ENCODE measurements at places on chromosomes 13 and 19. TPM values are rescaled to one million over a fixed set of nuclear protein-coding genes. Genes with fewer than 3 reads are reported as not detected.

The DCAF15 gene
- 11.3 TPM for polyA plus RNA-seq

The SULT2A1 gene
- 0.07 TPM for polyA plus RNA-seq

The CPB2 gene
- not detected for polyA plus RNA-seq

The MEIOSIN gene
- polyA plus RNA-seq = not detected

The RAB3A gene
- polyA plus RNA-seq = 4.8 TPM

The ZNF235 gene
- polyA plus RNA-seq = 1.2 TPM

The PINLYP gene
- polyA plus RNA-seq = 10.8 TPM

The PABPC3 gene
- not detected for polyA plus RNA-seq

The OR4F17 gene
- polyA plus RNA-seq = not detected

The TDRD3 gene
- polyA plus RNA-seq = 14.4 TPM

The LILRA5 gene
- polyA plus RNA-seq = 5.1 TPM

The ZNF285 gene
- 0.23 TPM for polyA plus RNA-seq

The LYPD5 gene
- 10.6 TPM for polyA plus RNA-seq

The GRIN2D gene
- polyA plus RNA-seq = not detected

The ONECUT3 gene
- not detected for polyA plus RNA-seq

The NRTN gene
- 1.7 TPM for polyA plus RNA-seq

The ATP4A gene
- 0.10 TPM for polyA plus RNA-seq

The ZNF430 gene
- polyA plus RNA-seq = 4.2 TPM

The FGF21 gene
- not detected for polyA plus RNA-seq

The PTH2 gene
- not detected for polyA plus RNA-seq

The ZNF85 gene
- 4.2 TPM for polyA plus RNA-seq

The BIVM gene
- 8.3 TPM for polyA plus RNA-seq

The TTC9B gene
- polyA plus RNA-seq = not detected

The MICU2 gene
- 104 TPM for polyA plus RNA-seq

The SIGLEC5 gene
- not detected for polyA plus RNA-seq

The RNF17 gene
- not detected for polyA plus RNA-seq

The NBEA gene
- 0.46 TPM for polyA plus RNA-seq

The PRR20A gene
- polyA plus RNA-seq = not detected

The EID2 gene
- polyA plus RNA-seq = 8.4 TPM

The CLC gene
- 7.2 TPM for polyA plus RNA-seq

The GRK1 gene
- polyA plus RNA-seq = 0.10 TPM

The CACTIN gene
- 20.5 TPM for polyA plus RNA-seq

The WASF3 gene
- polyA plus RNA-seq = 0.92 TPM

The CABP5 gene
- polyA plus RNA-seq = not detected

The MAST3 gene
- polyA plus RNA-seq = 5.3 TPM

The EXOC3L2 gene
- polyA plus RNA-seq = 0.69 TPM

The OR10H1 gene
- not detected for polyA plus RNA-seq

The FAM124A gene
- 2.4 TPM for polyA plus RNA-seq

The PNMA8A gene
- 2.3 TPM for polyA plus RNA-seq

The ZNF723 gene
- polyA plus RNA-seq = not detected

The STRN4 gene
- polyA plus RNA-seq = 45.0 TPM

The IRF2BP1 gene
- 7.8 TPM for polyA plus RNA-seq

The TEX101 gene
- polyA plus RNA-seq = not detected

The RYR1 gene
- polyA plus RNA-seq = 0.85 TPM

The TMC4 gene
- 13.9 TPM for polyA plus RNA-seq

The SELENOV gene
- not detected for polyA plus RNA-seq
